Thoracic aorta endothelial cell (primary cell): ENCODE measurements at places on chromosomes 5 and 9. TPM values are rescaled to one million over a fixed set of nuclear protein-coding genes. Genes with fewer than 3 reads are reported as not detected.

The CNTNAP3B gene
- total RNA-seq, result 149 and 231 TPM in 2 replicates

The NRARP gene
- 12.1 and 16.5 TPM in 2 replicates for total RNA-seq

The IRX2 gene
- not detected in 2 replicates for total RNA-seq

The TMEM252 gene
- total RNA-seq, result not detected in 2 replicates

The NUTM2G gene
- total RNA-seq, result not detected in 2 replicates

The DMRT2 gene
- total RNA-seq, result not detected in 2 replicates

The PCDHB3 gene
- 0.14 and 0.27 TPM in 2 replicates for total RNA-seq

The SHISAL2B gene
- total RNA-seq, result not detected in 2 replicates

The FIBCD1 gene
- not detected in 2 replicates for total RNA-seq

The GFM2 gene
- total RNA-seq, result 55.7 and 59.4 TPM in 2 replicates

The ADAMTS19 gene
- not detected in 2 replicates for total RNA-seq

The STKLD1 gene
- 0.57 and 3.1 TPM in 2 replicates for total RNA-seq
